ENCODE measurements at places on chromosomes 5 and 9.

- H3K27me3 ChIP-seq: no peaks in the 10 kb centered on the region
- no peaks in the 10 kb centered on the region for H3K4me1 ChIP-seq
- no peak overlapping the region for H3K4me3 ChIP-seq
- no peak overlapping the region for H3K27ac ChIP-seq
Observed at GRCh38 chr9:32069169-32069813, 315.2 kb upstream of the ACO1 start.

GRCh38 chr9:93183131-93183662, 742 bp upstream of the WNK2 start:
- H3K27ac ChIP-seq: no peak overlapping the region
- no peak for DNase-seq
- H3K4me3 ChIP-seq: peak overlapping the region; percentile 50
- no peaks in the 10 kb centered on the region for H3K36me3 ChIP-seq

GRCh38 chr5:16480821-16481538, 15.4 kb upstream of the ZNF622 start:
- H3K4me1 ChIP-seq: no peaks in the 10 kb centered on the region
- no peak overlapping the region for H3K4me3 ChIP-seq
- no peaks in the 10 kb centered on the region for H3K27me3 ChIP-seq

- H3K36me3 ChIP-seq: no peaks in the 10 kb centered on the region
- H3K4me1 ChIP-seq: no peaks in the 10 kb centered on the region
- H3K27ac ChIP-seq: no peak overlapping the region
Observed at GRCh38 chr5:13740471-13740870, 204.0 kb downstream of the DNAH5 start.

- H3K4me3 ChIP-seq: no peak overlapping the region
- H3K4me1 ChIP-seq: no peaks in the 10 kb centered on the region
- no peaks in the 10 kb centered on the region for H3K27me3 ChIP-seq
- DNase-seq: no peak
Observed at GRCh38 chr9:27019589-27019988, 14.1 kb upstream of the LRRC19 start.

DNA sequence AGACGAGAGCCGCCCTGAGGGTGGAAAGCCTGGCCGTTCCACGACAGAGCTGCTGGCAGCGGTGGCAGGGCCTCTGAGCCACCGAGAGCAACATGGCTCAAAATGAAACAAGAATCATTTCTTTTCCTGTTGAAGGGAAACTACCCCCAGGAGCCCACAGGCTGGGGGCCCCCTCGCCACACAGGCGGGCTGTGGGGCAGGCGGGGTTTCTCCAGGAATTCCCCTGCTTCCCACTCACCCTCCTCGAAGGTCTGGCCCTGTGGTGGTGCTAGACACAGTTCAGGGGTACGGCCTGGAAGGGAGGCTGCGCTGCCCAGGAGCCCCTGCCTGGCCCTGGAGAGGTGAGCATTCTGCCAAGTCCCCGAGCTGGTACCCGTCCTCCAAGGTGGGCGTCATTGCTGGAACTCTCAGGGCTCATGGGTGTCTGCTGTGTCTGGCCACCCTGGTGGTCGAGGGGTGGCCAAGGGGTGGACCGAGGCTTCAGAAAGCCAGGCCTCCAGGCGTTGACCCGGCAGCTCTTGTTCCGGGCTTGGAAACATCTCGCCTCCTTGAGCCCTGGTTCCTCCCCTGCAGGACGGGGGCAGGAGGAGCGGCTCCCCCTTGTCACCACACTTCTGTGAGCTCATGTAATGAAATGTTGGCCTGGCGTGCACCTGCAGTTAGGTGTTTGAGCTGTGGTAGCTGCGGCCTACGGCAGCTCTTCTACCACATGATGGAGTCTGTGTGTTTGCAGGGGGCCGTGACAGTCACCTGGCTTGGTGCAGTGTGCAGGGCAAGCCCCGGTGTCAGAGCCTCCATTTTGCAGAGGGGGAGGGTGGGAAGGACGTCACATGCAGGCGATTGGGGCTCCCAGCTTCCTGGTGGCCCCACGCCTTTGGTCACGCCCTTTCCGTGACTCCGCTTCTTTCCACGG, 65.3 kb downstream of the RXRA start:
- peaks cover 71% of the 10 kb centered on the region for H3K4me1 ChIP-seq
- no peaks in the 10 kb centered on the region for H3K27me3 ChIP-seq
- H3K36me3 ChIP-seq: no peaks in the 10 kb centered on the region
- peak; percentile 30 for DNase-seq

DNA sequence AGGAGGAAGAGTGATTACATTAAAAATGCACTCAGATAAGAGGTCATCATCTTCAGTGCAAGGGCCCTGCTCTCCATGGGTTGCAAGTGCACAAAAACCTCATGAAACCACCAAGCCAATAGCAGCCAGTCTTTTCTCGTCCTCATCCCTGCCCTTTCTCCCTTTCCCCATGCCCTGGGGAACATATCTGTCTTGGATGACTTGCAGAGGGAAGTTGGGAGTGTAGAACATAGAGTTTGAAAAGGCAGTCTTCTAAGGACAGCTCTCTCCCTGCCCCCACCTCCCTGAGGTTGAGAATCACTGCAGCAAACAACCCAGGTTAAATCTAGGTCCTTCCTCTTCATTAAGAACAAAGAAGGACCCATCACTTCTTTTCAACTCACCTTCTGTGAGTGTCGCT, 22.0 kb downstream of the DDX31 start:
- H3K36me3 ChIP-seq: peaks cover 86% of the 10 kb centered on the region
- H3K27ac ChIP-seq: no peak overlapping the region
- no peaks in the 10 kb centered on the region for H3K4me1 ChIP-seq
- H3K27me3 ChIP-seq: no peaks in the 10 kb centered on the region
- no peak overlapping the region for H3K4me3 ChIP-seq

GRCh38 chr5:32232441-32233219, 58.5 kb upstream of the GOLPH3 start:
- H3K36me3 ChIP-seq: peaks cover 55% of the 10 kb centered on the region
- no peak overlapping the region for H3K4me3 ChIP-seq
- peak; percentile 77 for DNase-seq
- H3K27me3 ChIP-seq: no peaks in the 10 kb centered on the region
- peaks cover 5% of the 10 kb centered on the region for H3K4me1 ChIP-seq
- no peak overlapping the region for H3K27ac ChIP-seq

DNA sequence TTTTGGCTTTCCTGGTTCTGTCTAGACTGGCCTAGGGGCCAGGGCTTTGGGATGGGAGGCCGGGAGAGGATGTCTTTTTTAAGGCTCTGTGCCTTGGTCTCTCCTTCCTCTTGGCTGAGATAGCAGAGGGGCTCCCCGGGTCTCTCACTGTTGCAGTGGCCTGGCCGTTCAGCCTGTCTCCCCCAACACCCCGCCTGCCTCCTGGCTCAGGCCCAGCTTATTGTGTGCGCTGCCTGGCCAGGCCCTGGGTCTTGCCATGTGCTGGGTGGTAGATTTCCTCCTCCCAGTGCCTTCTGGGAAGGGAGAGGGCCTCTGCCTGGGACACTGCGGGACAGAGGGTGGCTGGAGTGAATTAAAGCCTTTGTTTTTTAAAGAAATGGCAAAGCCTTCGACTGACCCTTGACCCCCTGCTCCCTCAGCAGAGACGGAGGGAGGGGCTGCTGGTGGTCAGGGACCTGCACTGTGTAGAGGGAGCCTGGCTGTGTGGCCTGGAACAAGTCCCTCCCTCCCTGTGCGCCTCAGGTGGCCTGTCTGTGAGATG, 11.1 kb downstream of the FPGS start:
- H3K4me1 ChIP-seq: no peaks in the 10 kb centered on the region
- no peaks in the 10 kb centered on the region for H3K27me3 ChIP-seq
- H3K36me3 ChIP-seq: peaks cover 61% of the 10 kb centered on the region
- H3K27ac ChIP-seq: no peak overlapping the region

DNA sequence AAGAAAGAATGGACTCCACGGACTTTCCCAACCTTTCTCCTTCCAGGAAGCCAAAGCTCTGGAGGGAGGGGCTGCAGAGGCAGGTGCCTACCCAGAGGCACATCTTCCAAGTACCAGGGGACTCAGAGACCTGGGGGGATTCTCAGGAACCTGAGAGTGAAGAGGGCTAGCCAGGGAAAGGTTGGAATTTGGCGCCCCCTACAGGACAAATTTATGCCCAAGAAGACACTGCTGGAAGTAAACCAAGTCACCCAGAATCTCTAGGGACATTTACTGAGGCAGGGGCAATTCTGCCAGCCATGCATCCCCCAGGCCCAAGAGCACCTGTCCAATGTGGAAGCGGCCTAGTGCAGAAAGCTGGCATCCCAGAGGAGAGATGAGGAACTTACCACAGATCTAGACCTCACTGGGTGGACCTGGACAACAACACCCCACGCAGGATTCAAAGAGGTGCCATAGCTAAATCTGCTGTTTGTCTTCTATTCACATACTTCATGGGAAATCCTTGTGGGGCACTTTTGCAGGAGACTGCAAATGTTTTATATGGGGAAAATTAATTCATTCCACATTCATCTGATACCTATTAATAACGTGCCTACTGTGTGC, 25.9 kb upstream of the IDNK start:
- no peaks in the 10 kb centered on the region for H3K4me1 ChIP-seq
- H3K27ac ChIP-seq: no peak overlapping the region
- DNase-seq: no peak
- H3K4me3 ChIP-seq: no peak overlapping the region

- peaks cover 2% of the 10 kb centered on the region for H3K27me3 ChIP-seq
- no peak overlapping the region for H3K4me3 ChIP-seq
- no peak overlapping the region for H3K27ac ChIP-seq
- DNase-seq: no peak
- no peaks in the 10 kb centered on the region for H3K36me3 ChIP-seq
- H3K4me1 ChIP-seq: peaks cover 11% of the 10 kb centered on the region
Observed at GRCh38 chr5:72954389-72954788, 1.5 kb upstream of the FCHO2 start.

GRCh38 chr9:120475341-120475740, 104.6 kb downstream of the CDK5RAP2 start:
- no peaks in the 10 kb centered on the region for H3K4me1 ChIP-seq
- H3K4me3 ChIP-seq: no peak overlapping the region
- no peak for DNase-seq
- no peaks in the 10 kb centered on the region for H3K27me3 ChIP-seq
- H3K27ac ChIP-seq: no peak overlapping the region

GRCh38 chr5:24909210-24909609, 264.4 kb upstream of the CDH10 start:
- H3K4me1 ChIP-seq: no peaks in the 10 kb centered on the region
- H3K27me3 ChIP-seq: no peaks in the 10 kb centered on the region
- no peak overlapping the region for H3K27ac ChIP-seq
- H3K36me3 ChIP-seq: no peaks in the 10 kb centered on the region

- H3K4me3 ChIP-seq: no peak overlapping the region
- no peak for DNase-seq
- H3K36me3 ChIP-seq: no peaks in the 10 kb centered on the region
- H3K27ac ChIP-seq: no peak overlapping the region
- no peaks in the 10 kb centered on the region for H3K4me1 ChIP-seq
- H3K27me3 ChIP-seq: no peaks in the 10 kb centered on the region
Observed at GRCh38 chr9:103928442-103928841, 165.7 kb upstream of the SMC2 start.

DNA sequence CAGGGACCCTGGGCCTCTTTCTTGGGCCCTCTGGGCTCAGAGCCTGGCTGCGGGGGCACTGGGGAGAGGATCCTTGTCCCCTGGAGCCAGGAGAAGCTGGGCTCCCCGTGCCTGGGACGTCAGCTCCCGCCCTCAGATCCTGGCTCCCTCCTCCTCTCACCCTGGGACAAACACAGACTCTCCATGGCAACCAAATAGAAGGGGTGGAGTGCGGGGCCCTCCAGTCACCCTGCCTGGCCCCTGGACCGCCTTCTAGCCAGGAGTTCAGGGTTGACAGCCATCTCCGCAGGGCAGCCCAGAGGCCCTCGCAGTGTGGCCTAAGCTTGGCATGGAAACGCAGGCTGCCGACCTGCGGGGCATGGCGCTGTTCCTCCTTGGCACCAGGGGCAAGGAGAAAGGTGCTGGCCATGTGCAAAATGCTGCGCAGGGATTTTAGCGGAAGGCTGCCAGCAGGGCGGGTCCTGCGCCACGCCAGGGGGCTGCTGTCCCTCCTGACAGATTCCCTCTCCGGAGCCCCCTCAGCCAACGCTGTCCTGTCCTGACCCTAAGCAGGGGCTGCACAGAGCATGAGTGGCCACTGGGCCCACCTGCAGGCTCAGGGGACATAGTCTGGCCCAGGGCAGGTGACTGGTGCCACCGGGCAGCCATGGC, 1.0 kb downstream of the ZDHHC11 start:
- H3K27me3 ChIP-seq: peaks cover 9% of the 10 kb centered on the region
- H3K4me1 ChIP-seq: peaks cover 5% of the 10 kb centered on the region
- H3K4me3 ChIP-seq: no peak overlapping the region
- DNase-seq: no peak
- H3K36me3 ChIP-seq: no peaks in the 10 kb centered on the region

GRCh38 chr9:88816141-88816540, 175.1 kb upstream of the S1PR3 start:
- H3K27me3 ChIP-seq: peaks cover 11% of the 10 kb centered on the region
- no peak overlapping the region for H3K27ac ChIP-seq
- no peak for DNase-seq

DNA sequence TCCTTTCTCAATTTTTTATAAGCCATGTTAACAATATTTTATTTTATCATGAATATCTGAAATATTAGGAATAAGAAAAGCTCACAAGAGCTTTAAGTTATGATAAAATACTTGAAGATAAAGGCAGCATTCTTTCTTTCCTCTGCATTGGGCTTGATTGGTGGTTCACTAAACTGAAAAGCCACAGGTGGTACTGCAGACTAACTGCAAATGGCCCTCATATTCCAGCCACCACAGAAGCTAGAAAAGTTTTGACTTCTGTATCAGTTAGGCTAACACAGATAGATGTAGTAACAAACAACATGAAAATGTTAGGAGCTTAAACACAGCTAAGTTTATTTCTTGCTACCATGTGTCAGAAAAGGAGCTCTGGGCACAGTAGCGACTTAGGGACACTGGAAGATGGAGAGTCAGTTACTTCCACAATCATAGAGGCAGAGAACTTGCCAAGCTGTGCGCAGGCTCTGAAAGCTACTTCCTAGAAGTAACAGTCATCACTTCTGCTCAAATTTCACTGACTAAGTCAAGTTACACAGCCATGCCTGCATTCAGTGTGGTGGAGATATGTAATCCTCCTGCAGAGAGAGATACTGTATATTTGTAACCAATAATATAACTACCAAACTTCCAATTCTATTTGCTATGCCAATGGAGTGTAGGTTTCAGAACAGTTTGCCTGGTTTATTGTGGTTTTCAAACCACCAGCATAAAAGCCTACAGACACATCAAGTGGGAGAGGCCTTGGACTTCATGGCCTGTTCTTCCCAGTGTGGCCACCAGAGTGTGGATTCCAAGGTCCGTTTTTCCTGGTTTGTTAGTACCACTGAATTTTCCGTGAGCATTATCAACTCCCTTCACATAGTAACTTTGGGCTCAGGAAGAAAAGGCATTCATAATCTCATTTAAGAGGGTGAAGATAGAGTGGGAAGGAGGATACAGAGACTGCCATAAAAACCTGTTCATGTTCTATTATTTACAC, 268.3 kb downstream of the PJA2 start:
- no peak for DNase-seq
- H3K27me3 ChIP-seq: no peaks in the 10 kb centered on the region
- no peaks in the 10 kb centered on the region for H3K4me1 ChIP-seq
- H3K36me3 ChIP-seq: no peaks in the 10 kb centered on the region
- H3K27ac ChIP-seq: no peak overlapping the region

DNA sequence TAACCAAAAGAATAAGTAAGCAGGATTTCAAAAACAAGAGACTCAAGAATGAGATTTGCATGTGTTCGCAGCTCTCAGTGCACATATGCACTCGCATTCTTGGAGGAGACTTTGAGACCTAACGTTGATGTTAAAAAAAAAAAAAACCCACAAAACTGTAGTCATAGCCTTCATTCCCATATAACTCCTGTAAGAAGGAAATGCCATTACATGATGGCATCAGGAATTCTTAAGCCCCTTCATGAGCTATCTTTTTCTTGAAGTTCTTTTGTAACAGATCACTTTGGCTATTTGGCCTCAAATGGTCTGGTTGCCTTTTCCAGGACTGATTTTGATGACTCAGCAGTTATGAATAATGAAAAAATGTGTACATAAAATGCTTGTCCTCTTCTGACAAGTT, 113.8 kb downstream of the ALDH1A1 start:
- no peaks in the 10 kb centered on the region for H3K36me3 ChIP-seq
- H3K27me3 ChIP-seq: no peaks in the 10 kb centered on the region
- no peak overlapping the region for H3K4me3 ChIP-seq

All from CD4-positive, alpha-beta T cell (primary cell).